ENCODE measurements at places on chromosomes 2 and 18.

DNA sequence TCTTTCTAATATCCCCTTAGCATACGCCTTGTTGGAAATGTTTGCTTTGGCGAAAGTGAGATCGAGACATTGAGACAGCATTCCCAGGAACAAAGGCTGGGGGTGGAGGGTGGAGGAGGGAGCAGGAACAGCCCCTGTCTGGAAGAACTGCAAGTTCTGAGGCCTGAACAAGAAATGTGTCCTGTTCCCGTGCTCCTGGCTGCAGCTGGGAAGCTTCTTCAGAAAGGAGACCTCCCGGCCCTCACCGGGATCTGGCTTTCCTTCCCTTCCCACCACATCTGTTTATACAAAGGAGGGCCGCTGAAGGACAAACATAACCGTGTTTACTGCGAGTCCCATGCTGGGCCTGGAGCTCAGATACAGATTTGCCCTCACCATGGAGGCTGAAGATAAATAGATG lies 35.9 kb downstream of the AFF3 start:
- DNase-seq = no peak

GRCh38 chr2:220764171-220764570 lies 807.9 kb downstream of the EPHA4 start:
- DNase-seq = no peak

- DNase-seq = no peak
Measured at GRCh38 chr18:10308154-10308553, 146.3 kb upstream of the APCDD1 start.

- DNase-seq = no peak
Measured at GRCh38 chr2:200655918-200656580, 70.2 kb downstream of the AOX1 start.

GRCh38 chr2:85156153-85156552 lies 23.0 kb downstream of the TCF7L1 start:
- DNase-seq = no peak

- DNase-seq = no peak
Measured at GRCh38 chr2:74020702-74021406, 36.1 kb downstream of the TET3 start.

- DNase-seq = peak; percentile 51
Measured at GRCh38 chr18:63022429-63023022, 297.0 kb downstream of the BCL2 start.

DNA sequence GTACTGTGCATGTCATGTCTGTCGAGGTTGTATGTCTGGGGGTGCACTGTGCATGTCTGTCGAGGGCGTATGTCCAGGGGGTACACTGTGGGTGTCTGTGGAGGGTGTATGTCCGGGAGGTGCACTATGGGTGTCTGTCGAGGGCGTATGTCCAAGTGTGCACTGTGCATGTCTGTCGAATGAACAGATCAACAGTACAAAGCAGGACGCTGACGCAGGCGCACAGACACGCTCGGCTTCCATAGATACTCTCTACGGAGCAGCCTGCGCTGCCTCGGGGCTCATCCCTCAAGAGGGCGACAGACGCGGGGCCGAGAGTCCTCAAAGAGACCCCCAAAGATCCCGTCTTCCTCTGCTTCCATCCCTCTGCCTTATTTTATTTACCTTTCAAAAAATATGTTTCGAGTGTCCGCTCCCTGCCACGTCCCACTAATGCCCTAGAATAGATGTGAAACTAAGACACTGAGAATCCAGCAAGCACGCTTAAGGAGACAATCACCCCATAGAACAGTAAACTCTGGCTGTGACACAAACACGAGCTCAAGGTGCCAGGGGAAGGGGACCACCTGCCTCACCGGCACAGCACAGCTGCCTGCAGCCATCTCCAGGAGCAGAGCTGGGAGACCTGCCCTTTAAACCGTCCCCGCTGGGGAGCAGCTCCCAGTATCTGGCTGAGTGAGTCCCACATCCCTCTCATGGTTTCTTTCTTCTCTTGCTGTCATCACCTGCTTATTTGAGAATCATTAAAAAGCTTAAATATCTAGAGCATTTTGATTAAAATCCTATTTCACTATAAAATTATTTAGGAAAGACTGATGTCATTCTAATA lies 250.5 kb upstream of the MYT1L start:
- DNase-seq = no peak

GRCh38 chr2:241941691-241942301 lies 72.3 kb downstream of the RTP5 start:
- DNase-seq = no peak

GRCh38 chr2:119011162-119011909 lies 69.3 kb downstream of the MARCO start:
- peak; percentile 38 for DNase-seq

DNA sequence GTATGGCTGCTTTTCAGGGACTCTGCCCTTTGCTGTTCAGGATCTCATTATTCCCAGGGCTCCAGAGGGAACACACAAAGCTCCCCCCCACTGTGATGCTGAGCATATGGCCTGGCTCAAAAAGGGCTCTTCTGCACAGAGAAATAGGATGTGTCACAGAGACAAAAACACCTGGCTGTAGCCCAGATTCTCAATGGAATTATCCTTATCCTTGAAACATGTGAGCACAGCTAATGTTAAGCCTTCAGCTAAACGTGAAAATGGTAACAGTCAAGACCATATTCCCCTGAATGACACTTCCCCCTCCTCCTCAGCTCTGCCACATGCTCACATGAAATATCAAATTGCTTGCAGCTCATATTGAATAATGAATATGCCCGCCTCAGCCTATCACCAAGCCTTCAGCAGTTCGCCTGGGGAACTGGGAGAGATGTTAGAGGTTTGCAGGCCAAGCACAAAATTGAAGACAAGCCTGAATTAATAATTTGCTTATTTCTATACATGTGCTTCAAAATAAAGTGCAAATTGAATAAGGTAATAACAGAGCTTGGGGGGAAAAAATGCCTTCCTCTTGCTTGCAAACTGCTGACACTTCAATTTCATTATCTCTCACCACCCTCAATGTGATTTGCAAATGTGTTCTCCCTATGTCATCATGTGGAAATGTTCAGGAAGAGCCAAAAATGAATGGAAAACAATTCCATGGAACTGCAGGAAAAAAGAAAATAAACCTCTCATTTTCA lies 181.0 kb upstream of the HNRNPA3 start:
- DNase-seq = no peak

GRCh38 chr2:149365931-149366583 lies 35.7 kb downstream of the LYPD6 start:
- no peak for DNase-seq

DNA sequence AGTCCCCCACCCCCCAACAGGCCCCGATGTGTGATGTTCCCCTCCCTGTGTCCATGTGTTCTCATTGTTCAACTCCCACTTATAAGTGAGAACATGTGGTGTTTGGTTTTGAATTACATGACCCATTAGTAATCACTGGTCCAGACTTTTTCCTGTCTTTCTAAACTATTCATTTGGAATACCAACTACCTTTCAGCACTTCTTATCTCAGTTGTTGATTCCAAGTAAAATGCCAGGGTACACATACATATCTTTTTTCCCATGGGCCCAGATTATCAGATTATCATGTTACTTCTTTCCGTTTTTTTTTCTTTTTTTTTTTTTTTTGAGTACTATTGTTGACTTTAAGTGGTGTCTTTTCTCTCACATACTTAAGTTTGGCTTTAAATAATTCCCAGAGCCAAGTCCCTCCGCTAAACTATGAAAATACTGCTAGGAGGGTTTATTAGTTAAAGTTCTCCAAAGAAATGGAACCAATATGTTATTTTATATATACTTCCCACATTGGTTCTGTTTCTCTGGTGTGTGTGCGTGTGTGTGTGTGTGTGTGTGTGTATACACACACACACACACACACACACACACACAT lies 389.3 kb downstream of the IRS1 start:
- DNase-seq = no peak

GRCh38 chr2:201579536-201579935 lies 63.8 kb downstream of the TMEM237 start:
- no peak for DNase-seq

DNA sequence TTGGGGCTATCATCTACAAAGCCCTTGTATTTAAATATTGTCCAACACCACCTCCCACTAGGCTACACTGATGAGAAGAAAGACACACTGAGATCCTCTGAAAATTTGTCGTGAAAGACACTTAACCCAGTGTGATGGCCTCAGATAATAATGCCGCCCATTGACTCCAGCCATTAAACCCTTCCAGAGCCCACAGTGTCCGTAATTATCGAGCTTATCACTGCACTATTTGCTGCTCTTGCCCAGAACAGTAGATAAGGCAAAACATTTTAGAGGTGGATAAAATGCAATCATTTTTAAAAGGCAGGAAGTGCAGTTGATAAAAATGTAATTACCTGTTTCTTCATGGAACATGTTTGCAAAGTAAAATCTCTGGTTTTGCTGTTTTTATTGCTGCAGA lies 121.3 kb upstream of the DDX18 start:
- DNase-seq = no peak

DNA sequence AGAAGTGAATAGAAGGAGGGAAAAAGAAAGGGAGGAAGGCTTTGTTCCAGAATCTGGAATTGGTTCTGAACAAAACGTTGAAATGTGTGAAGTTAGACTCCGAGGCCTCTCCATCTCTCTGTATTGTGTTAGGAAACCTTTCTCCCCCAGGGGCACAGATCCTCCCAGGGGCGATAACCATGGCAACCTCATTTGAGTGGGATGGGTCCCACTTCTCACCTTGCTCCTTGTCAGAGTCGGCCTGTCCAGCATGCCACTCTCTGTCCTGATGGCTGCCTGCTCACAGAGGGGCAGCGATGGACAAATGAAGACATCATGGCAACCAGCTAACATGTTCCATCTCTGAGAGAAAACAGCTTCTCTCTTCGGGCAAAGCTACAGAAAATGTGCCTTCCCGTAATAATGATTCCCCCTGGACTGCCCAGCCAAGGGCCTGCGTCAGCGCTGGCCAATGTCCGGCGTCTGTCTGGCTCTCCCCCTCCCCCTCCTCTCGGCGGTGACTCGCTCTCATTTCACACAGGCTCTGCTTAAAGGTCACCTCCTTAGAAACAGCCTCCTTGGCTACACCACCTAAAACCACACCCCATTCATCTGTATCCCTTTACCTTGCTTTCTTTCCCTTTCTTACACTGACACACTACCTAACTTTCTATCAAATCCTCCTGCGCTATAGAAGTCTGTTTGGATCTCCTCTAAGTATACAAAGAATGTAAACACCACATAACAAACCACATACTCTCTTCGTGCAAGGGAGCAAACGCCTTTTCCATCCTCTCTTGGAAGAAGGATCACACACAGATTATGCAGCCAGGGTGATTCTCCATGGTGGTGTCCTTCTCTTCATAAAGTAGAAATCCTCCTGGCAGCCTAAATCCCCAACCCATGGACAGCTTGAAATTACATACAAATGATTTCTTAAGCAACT lies 32.1 kb upstream of the TTC39C start:
- DNase-seq = no peak

DNA sequence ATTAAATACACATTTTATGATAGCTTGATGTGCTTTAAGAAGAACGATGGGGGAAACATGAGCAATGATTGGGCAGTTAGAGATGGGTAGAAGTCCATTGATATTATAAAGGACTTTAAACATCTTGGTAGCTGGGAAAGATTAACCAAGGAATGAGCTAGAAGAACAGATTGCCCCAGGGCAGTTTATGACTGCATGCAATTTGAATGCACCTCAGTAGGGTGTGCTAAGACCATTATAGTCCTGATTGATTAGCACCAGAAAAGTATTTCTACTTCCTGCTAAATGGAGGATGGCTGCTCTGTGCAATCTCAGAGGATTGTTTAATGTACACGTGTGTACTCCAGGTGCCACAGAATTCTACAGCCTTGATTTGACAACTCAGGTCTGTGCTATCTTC lies 641.9 kb downstream of the CNTNAP5 start:
- no peak for DNase-seq

DNA sequence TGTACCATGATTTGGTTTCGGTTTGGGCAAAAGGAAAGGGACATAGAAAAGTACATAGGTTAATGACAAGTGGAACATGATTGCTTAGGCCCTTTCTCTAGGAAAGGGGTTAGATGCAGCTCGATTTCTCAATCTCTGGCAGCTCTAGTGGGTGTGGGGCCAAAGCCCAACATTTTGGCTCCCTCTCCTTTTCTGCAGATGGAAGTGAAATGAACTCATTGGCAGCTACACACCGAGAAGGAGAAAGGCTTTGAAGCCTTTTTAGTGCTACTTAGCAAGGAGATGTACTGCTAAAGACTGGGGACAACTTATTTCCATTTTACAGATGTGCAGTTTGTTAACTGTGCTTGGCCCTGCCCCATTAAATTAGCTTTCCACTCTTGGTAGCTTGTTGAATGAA lies 93.8 kb downstream of the LYPD6B start:
- no peak for DNase-seq

- DNase-seq = no peak
Measured at GRCh38 chr2:168338292-168338691, 90.9 kb upstream of the STK39 start.

DNA sequence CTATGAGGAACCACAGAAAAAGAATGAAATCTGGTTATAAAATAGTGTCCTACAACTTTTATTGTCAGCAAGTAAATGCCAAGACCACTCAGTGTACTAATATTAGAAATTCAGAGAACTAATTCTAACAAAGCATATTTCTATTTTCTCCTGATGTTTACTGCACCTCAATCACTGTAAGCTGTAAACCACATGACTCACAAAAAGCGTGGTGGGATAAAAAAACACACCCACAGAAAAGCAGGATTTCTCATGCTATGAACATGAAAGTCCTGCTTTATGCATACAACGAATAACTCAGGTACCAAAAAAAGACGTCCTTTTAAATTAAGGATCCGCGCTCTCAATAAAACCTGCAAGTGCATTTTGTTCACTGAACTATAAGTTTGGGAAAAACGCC lies 797 bp downstream of the TXNL4A start:
- DNase-seq = no peak

DNA sequence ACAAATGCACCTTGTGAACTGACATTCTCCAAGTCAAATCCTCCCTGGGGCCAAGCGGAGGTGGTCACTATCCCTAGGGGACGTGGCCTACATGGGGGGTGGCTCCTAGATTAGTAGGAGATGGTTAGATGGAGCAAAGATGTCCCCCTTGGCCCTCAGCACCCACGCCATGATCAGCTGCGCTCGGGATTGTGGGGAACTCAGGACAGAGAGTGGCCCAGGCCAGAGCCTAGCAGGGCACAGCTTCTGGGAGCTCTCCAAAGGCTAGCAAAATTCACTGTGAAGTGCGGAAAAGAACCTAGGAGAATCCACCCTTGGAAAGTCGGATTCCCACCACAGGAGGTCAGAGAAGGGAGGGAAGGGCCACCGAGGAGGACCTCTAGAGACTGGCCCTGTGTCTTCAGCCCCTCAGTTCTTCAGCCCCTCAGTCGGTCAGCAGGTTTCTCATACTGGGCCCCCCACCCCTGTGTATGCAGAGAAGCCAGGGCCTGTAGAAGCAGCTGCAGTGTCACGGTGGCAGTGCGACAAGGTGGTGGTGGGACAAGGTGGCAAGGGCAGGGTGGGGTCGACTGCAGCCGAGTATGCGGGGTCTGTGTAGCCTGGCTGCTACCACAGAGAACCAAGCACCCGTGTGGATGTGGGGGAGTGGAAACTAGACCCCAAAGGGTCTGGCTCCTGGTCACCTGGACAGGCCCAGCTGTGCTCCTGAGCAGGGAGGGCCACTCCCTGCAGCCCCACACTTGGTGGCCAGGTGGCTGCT lies 18.4 kb downstream of the GPR55 start:
- DNase-seq = peak; percentile 5

Measured in stimulated activated naive CD8-positive, alpha-beta T cell treated with anti-CD3 and anti-CD28 coated beads, Interleukin-15, Interleukin-2, amounts not matched to agents 100 U/mL and 50 U/mL, for 24 hours (primary cell).